ENCODE measurements at places on chromosomes 5 and 9.

DNA sequence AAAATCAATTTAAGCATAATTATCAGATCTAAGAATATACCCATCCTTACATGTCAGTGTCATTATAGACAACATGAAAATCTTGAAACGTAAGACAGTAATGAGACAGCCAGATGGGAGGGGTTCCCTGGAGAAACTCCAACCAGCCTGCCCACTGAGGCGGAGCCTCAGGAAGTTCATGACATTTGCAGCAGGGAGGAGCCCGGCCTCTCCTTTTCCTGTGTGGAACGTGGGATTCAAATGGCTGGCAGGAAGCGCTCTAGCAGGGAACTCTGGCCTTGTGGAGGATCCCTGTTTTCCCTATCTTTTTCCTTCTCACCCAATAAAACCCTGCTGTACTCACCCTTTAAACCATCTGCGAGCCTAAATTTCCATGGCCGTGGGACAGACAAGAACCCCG lies 176.6 kb upstream of the KCNN2 start:
- peak; percentile 2 for DNase-seq

DNA sequence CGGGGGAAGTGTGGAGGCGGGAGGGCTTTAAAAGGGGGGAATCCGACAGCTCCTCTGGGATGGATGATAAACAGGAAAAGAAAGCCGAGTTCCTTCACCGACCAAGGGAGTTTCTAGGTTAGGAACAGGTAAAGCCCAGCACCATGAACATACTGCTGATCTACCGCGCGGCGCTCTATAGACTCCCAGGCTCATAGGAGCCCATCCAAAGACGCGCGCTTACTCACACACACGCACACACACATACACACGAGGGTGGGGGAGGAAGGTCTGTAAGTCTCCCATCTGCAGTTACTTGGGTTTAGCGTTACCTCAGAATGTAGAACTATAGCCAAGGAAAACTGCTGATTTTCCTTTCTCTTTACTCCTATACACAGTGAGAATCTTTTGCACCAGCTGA lies 2.6 kb upstream of the GABRB2 start:
- no peak for DNase-seq

GRCh38 chr5:4042311-4042710 lies 446.7 kb downstream of the IRX1 start:
- DNase-seq = no peak

DNA sequence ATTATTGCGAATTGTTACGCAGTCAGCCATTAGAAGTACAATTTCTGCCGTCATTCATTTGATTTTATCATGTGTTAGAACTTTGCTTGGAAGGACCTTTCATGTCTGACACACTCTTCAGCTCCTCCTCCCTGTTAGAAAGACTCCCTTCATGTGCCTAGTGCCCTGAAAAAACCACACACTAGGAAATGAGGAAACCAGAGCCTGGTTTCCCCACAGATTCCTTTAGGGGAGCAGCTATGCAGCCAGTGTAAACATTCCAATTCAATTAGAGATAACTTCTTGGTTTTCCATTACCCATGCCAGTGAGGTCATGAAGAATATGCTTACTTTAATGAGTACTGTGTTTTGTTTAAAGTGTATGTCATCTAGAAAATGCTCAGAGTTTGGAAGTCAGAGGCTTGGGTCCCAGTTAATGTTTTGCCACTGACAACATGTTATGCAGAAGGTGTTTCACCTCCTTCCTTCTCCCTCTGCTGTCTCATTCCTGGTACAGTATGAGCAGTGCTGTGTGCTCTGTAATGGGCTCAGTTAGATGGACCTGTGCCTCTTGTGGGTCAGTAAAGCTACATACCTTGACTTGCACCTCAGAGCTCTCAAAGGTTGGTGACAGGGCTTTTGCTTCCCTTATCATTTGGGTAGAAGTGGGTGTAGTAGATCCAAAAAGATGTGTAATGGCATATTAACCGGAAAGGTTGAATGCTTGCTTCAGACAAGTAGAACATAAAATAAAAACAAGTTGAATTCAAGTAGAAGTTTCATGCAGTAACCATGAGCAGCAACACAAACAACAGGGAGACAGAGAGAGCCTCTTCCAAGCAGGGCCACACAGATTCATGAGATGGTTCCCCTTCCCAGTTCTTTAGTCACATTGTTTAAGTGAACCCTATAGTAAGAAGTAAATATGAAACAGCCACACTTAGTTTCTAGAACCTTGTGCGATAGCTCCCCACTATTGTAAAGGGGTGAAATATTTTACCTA lies 52.6 kb upstream of the TNFAIP8 start:
- DNase-seq = no peak

- no peak for DNase-seq
Observed at GRCh38 chr5:171857489-171857876, 71.9 kb downstream of the SMIM23 start.

DNA sequence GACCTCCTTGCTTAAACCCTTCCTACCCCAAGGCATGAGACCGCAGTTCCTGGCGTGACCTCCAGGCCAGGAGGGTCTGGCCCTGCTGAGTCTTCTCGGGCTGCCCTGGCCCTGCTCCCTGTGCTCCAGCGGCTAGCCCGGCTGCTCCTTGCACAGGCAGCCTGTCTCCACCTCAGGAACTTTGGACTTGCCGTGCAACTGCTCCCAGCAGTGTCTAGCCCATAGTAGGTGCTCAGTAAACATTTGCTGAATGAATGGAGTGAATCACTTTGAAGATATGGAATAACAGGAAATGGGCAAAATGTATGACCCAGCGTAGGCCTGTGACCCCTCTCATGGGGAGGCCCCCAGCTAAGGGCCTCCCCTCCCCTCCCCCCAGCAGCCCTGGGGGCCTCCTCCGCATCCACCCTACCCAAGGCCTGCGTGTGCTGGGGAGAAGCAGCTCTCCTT lies 127.1 kb downstream of the ZNF354C start:
- DNase-seq = no peak

- DNase-seq = no peak
Observed at GRCh38 chr9:20662156-20662555, 21.9 kb upstream of the FOCAD start.

DNA sequence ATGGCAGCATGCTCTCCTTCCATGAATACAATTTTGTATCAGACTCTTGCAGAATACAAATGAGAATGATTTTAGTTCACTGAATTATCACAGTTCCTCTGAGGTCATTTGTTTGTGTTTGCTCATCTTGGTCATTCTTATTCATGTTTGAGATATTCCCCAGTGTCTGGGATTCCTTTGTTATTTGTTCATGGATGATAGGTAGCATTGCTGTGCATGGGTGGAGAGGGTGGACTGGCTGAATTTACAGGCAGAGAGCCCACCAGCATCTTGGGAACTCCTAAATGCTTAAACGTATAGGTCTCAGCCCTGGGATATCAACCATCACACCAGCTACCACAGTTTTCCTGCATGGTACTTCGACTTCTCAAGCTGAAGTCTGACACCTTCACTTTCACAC lies 459.8 kb downstream of the CCDC171 start:
- no peak for DNase-seq

- DNase-seq = no peak
Observed at GRCh38 chr5:140338336-140338735, 8.1 kb downstream of the HBEGF start.

All from putamen (tissue), 1 donor.